Stimulated activated CD4-positive, alpha-beta T cell treated with anti-CD3 and anti-CD28 coated beads, Interleukin-2, amount 100 ng/mL, for 48 hours (primary cell): ENCODE measurements at places on chromosomes 4 and X.

DNA sequence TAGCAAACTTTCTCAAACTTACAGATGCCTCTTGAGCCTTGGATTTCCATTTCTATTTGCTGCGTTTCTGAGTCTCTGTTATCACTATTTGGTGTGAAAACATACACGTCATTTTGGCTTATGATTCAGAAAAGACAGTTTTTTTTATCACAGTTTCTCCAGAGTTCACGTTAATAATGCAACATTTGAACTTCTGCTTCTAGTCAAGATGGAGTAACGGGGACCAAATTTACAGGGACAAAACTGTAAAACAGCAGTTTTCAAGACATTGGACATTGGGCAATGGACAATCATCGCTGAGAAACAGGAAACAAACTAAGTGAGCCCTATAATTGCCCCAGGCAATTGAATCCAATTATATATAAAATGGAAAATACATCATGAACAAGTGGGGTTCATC, 36.2 kb upstream of the TASL start:
- DNase-seq, result no peak

DNA sequence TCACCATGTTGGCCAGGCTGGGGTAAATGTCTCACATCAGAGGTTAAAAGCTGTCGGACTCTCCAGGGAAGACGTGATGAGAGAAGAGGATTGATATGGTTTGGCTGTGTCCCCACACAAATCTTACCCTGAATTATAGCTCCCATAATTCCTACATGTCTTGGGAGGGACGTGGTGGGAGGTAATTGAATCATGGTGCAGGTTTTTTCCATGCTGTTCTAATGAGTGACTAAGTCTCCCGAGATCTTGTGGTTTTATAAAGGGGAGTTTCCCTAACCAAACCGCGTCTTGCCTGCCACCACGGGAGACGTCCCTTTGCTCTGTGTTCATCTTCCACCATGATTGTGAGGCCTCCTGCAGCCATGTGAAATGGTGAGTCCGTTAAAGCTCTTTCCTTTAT, 64.4 kb downstream of the ASMT start:
- DNase-seq, result no peak

- no peak for DNase-seq
These were observed 38.1 kb downstream of the SEC31A start for GRCh38 chr4:82852751-82853285.

- DNase-seq, result no peak
These were observed 13.7 kb downstream of the IRF2 start for GRCh38 chr4:184460499-184461285.

GRCh38 chr4:171639540-171639939, 173.7 kb upstream of the GALNTL6 start:
- no peak for DNase-seq

GRCh38 chr4:84215217-84215616, 283.9 kb downstream of the NKX6-1 start:
- no peak for DNase-seq

- no peak for DNase-seq
These were observed 41.1 kb downstream of the BMPR1B start for GRCh38 chr4:94798808-94799207.

- DNase-seq, result no peak
These were observed 83.8 kb upstream of the BOD1L1 start for GRCh38 chr4:13711233-13711785.

GRCh38 chr4:102388611-102389010, 43.3 kb upstream of the SLC39A8 start:
- DNase-seq, result no peak

- DNase-seq, result no peak
These were observed 560.5 kb downstream of the MID1IP1 start for GRCh38 chrX:39361736-39362135.

- DNase-seq, result no peak
These were observed 5.8 kb downstream of the TIFA start for GRCh38 chr4:112279882-112280315.

- no peak for DNase-seq
These were observed 21.8 kb downstream of the MBNL3 start for GRCh38 chrX:132467026-132467425.

- DNase-seq, result no peak
These were observed 10.5 kb downstream of the NELFA start for GRCh38 chr4:1998296-1998695.

DNA sequence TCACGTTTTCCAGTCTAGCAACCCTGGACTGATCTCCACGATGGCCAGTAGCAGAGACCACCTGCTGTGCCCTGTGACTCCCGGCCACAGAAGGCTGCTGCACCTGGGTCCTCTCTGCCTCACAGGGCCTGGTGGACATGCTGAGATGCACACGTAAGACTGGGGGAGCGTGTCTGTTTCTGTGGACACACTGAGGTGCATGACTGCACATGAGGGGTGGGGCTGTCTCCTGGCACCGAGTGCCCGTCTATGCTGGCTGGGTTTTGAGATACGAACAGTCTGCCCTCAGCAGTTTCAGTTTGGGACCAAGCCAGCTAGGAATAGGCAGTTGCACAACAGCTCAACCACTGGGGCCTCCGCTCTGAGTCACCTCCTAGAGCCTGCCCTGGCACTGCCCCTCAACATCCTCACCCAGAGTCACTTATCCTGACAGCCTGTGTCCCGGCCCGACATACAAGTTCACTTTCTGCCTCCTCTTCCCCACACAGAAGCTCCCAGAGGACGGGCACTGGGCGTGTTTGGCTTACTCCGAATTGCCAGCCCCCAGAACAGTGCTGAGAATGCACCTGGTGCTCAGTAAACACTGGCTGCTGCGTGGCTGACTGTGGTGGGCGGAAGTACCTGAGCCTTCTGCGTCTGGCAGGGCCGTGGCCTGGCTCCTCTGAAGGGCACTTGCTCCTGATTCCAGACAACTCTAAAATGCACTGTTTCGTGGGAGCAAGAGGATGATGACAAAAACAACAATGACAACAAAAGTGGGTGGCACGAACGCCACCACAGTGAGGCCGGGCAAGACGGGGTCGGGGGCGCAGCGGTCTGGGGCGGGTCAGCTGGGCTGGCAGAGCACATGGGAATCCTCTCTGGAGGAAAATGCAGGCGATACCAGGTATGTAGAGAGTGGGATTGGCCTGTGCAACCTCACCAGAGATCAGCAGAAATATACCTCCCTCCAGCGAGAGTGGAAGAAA, 30.9 kb downstream of the RNF212 start:
- DNase-seq, result no peak

DNA sequence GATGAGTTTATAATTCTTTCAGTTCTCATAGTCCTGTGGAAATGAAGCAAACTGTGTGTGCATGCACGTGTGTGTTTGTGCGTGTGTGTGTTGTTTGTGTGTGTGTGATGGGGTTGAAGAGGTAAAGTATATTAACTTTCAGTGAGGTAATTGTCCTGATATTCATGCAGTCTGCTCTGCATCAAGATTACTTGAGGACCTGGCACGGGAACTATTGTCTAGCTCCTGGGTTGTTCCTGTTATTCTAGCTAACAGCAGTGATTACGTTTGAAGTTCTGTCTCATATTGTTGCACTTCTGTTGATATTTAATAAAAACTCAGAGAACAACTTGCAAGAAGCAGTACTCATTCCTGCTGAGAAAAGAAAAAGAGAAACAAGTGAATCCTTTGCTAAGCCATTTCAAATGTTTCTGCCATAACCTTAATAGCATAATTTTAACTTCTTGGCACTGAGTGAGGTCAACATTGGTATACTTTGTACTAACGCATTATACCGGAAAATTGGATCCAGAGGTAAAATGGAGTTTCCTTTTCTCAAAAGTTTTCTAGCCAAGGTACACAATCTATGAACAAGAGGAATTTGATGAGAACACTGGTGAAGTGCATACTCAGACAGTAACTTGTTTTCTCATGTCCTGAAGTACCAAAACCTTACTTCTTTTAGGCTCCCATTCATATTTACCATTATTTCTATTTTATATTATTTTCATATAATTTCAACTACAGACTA, 113.2 kb downstream of the SPCS3 start:
- no peak for DNase-seq

- no peak for DNase-seq
These were observed 9.2 kb upstream of the RBPJ start for GRCh38 chr4:26311633-26312032.

DNA sequence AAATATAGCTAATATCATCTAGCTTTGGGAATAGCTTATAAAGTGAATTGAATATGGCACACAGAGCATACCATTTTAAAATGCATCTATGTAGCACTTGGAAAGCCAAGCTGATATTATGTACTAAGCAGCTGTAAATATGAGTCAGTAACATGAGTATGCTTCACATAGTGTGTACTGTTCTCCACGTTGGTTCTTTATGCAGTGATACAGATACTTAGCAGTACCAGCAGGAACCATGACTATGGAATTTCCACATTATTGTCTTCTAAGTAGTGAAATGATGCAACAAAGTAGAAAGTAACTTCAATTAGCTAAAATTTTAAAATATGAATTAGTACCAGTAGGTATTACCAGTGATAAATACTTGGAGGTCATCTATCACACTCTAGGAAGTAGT, 320.1 kb downstream of the BMPR1B start:
- no peak for DNase-seq

DNA sequence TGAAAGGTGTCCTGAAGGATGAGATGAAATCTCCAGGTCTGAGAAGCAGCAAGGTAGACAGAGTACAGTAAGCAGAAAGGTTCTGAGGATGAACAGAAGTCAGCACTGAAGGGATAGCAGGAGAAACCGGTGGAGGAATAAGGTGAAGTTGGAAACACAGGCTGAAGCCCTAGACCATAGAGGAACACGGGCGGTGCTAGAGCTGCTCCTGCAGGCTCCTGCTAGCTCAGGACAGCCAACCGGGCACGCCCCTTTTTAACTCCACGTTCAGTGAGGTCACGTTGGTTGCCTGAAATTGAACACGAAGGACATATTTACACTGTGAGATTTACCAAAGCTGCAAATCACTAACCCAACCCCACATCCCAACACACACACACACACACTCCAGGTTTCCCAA, 1886.4 kb upstream of the AGA start:
- DNase-seq, result no peak

DNA sequence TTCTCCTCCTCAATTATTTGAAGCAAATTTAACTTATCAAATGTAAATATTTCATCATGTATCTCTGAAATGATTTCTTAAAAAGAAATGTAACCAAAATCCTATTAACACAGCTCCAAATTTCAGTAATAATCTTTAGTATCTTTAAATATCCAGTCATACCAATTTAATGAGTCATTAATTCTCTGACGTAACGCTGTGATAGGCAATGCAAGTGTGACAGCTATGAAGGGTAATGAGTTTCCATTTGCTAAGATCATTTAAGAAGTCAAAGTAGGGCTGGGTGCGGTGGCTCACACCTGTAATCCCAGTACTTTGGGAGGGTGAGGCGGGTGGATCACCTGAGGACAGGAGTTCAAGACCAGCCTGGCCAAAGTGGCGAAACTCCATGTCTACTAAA, 15.6 kb downstream of the RPS3A start:
- DNase-seq, result no peak

- no peak for DNase-seq
These were observed 12.2 kb downstream of the ITIH6 start for GRCh38 chrX:54785901-54786300.

DNA sequence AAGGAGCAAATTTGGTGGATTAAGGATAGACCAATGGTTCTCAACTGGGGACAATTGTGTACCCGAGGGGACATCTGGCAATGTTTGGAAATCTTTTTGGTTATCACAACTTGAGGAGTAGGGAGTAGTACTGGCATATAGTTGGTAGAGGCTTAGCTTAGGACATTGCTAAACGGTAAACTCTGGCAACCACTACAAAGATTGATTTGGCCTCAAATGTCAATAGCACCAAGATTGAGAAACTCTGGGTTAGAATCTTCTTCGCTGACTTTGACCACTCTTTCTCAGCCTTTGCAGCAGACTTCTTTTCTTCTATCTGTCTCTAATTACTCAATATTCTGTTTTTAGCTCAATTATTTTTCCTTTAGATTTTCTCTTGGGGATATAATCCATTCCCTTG, 1.5 kb upstream of the NBDY start:
- DNase-seq, result no peak

GRCh38 chr4:16205298-16206164, 20.7 kb downstream of the TAPT1 start:
- DNase-seq, result no peak

DNA sequence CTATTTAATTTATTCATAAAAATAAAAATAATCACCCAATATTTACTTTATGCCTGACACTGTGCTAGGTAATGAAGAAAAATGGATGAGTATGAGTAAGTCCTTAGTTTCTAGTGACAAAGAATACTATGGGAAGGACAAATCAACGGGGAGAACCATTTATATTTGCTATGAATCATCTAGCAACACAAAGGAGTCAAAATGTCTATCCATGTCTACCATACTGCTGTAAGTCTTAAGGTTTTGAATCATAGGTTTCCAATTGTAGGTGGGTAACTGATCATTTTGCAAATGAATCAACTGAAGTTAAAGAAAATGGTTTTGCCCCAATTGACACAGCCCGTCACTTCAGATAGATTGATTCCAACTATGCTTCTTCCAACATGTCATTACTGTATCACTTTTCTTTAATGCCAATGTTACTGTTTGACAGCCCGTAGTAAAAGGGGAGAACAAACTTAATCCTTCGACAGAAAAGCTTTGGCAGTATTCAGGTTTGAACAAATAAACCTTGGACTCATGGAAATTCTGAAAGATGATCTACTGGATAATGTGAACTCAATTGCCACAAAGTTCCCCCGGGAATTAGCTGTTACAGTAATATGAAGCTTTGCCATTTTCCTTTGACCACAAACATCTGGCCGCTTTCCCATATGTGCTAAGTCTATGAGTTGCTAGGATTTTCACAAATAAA, 3.2 kb downstream of the TDO2 start:
- no peak for DNase-seq

DNA sequence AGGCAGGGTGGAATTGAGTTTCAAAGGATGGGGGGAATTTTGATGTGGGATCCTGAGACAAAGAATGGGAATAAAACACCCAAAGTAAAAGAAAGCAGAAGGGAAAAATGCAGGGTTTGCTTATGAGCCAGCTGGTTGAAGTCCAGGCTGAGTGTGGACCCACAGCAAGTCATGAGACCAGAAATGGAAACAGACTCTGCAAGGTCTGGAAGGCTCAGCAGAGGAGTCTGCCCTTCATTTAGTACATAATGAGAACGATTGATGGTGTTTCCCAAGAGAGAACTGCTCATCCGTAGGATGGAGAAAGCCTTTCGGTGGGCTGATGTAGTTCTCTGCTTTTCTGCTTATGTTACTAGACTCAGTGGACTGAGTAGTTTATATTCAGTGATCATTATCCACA, 259.1 kb downstream of the C4orf33 start:
- DNase-seq, result no peak

- no peak for DNase-seq
These were observed 70.9 kb upstream of the STOX2 start for GRCh38 chr4:183834252-183834651.

DNA sequence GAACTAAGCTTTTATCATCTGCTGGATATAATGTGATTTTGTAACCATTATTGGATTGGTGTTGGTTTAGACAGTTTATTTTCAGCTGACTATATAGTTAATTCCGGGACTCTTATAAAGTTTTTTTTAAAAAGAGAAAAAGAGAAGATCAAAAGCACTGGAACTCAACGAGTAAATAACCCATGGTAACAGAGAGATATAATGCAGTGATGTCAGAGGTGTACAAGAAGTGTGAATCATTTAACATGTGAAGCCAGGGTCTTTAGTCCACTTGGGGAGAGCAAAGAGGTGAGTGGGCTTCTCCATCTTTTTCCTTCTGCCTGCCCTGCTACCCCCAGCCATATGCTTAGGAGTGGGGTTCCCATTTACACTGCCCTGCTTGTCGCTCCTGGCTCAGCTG, 3.2 kb downstream of the TMEM165 start:
- DNase-seq, result no peak
